Activated CD4-positive, alpha-beta T cell treated with anti-CD3 and anti-CD28 coated beads, Interleukin-2, Interleukin-6, amounts not matched to agents 100 ng/mL and 50 ng/mL, durations not matched to agents 16 hours and 8 hours (primary cell): ENCODE measurements at places on chromosomes 6 and 20.

DNA sequence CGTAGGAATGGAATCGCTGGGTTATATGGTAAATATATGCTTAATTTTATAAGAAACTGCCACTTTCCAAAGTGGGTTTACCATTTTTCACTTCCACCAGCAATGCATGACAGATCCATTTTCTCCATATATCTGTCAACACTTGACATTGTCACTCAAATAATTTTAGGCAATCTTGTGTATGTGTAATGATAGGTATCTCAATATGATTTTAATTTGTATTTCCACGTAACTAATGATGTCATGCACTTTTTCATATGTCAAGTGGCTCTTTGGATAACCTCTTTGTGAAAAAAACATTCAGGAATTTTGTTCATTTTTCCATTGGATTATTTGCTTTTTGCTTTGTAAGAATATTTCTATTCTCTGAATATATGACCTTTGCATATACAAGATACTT, 419.9 kb downstream of the BTBD3 start:
- DNase-seq = no peak

GRCh38 chr6:104483225-104483834, 376.4 kb downstream of the HACE1 start:
- DNase-seq = no peak

DNA sequence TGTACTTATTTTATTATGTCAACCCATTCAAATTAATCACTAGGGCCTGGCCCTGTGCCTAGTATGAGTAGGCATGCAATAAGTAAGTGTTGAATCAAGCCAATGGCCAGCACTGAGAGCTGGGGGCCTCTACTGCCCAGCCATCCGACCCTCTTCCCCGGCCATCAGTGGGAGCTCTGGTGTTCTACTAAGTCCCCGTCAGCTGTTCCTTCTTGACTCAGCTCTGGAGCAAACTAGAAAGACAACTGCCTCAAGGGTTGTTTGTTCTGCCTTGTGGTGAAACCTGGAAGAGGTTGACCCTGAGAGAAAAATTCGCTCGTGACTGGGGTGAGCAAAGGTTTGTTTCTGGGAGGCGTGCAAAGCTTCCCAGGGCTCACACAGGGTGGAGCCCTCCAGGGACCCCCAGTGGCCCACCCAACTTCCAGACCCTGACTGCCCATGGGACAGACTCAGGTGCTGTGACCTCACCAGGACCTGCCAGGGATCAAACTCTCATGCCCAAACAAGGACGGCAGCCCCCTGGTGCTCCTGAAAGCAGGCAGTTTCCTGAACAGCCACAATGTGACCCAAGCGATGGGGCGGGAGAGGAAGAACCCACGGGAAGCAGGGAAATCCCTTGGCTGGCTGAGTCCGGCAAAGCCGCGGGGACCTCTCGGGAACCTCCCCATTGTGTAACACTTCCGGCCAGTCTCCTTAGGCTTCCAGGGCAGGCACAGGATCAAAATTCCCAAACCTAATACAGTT, 50.4 kb downstream of the BANF2 start:
- no peak for DNase-seq

DNA sequence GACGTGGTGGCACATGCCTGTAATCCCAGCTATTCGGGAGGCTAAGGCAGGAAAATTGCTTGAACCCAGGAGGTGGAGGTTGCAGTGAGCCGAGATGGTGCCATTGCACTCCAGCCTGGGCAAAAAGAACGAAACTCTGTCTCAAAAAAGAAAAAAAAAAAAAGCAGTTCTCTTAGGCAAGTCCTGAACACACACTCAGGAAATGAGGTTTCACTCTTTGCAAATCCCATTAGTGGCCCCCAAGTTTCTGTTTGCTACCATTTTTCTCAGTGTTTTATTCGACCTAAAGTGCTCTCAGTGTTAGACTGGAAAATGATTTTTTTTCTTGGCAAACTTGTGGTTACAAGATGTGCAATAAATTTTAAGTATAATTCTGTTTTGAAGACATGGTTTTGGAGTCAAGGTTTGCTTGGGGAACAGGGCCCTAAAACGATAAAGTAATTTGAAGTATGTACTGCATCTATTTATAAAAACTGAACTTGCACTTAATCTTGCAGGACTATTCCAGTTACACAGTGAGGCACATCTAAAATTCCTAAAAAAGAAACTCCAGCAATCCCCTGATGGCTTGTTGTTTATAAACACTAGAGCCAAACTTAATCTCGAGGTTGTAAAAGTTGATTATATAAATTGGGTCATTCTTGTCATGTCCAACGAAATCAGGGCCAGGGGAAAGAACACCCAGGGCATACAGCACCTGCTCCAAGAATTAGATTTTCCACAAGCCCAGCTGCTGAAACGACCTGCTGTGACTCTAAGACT, 42.6 kb downstream of the MAP1LC3A start:
- no peak for DNase-seq

- DNase-seq = peak; percentile 91
Measured at GRCh38 chr6:28589234-28589956, 63.7 kb downstream of the GPX5 start.

- no peak for DNase-seq
Measured at GRCh38 chr20:59153355-59153681, 10.3 kb upstream of the ZNF831 start.

DNA sequence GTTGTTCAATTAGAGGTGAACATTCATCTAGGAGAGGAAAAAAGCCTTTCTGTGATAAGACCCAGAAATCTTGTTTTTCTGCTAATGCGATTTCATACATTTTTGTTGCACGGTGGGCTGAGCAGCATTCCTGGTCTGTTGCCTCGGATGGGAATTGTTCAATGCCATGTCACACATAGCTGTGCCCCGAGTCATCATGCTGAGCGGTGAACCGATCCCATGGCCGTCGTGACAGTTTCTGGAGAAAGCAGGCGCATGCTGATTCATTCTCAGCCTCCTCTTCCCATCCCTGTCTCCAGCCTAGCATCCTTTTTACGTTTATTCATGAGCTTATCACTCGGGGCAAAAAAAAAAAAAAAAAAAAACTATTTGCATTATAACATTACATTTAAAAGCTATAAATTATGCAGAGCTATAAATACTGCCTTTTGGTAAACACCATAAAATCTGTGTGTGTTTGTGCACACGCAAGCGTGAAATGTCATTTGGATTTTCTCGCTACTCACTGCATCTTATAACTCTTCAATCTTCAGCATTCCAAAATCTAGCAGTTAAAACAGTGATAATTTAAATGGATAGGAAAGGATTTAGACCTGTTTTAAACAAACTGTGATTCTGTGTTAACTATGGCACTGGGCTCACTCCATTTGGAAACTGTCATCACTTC, 58.9 kb upstream of the IFNGR1 start:
- DNase-seq = no peak

- no peak for DNase-seq
Measured at GRCh38 chr20:32828029-32828680, 8.4 kb downstream of the MAPRE1 start.

DNA sequence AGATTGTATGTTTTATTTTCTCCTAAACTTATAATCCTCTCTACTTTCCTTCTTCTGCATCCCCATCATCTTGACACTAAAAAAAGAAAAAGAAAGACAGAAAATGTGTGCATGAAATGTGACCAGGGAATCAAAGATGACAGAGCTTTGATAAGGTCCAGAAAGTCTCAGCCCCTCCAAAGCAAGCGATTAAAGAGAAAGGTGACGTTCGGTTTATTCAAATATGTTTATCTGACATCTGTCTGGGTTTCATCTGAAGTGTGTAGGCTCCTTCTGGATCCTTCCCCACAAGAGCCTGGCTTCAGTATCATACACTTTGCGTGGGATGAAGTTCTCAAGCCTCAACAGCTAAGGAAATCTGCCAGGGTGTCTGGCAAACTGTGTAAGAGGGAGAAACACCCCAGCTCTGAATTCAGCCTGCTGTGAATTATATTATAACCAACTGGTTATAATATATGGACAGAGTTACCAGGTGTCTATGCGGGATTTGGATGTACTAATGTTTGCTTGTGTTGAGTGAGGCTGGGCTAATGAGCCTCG, 263.0 kb downstream of the ZNF217 start:
- no peak for DNase-seq

GRCh38 chr20:37007898-37008649, 56.6 kb upstream of the SAMHD1 start:
- DNase-seq = peak; percentile 11

GRCh38 chr6:100078509-100078908, 84.5 kb upstream of the MCHR2 start:
- peak; percentile 10 for DNase-seq

GRCh38 chr6:29112135-29112534, 4.3 kb downstream of the OR2J3 start:
- DNase-seq = no peak

DNA sequence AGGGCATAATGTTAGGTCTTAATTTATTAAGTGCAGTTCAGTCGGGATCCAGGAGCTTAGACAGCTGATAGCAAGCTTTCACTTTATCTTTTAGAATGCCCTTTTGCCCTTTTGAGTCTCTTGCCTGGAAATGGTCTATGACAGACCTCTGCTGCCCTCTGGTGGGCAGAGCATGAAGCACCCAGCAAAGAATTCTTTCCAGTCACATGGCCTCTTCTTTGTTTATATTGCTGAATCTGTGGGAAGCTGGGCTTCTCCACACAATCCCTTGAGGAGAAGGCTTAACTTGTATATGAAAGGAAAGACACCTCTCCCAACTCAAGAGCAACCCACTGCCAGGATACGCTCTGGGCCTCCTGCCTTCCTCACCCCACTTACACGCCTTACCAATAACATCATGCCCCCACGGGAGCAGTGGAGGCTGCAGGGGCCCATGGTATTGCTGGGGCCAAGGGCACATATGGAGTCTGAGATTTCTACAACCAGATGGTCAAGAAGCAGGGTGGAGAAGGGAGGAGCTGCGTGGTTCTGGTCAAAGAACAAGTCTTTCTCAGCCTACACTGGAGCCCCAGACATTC, 20.4 kb downstream of the WFDC3 start:
- peak; percentile 84 for DNase-seq

DNA sequence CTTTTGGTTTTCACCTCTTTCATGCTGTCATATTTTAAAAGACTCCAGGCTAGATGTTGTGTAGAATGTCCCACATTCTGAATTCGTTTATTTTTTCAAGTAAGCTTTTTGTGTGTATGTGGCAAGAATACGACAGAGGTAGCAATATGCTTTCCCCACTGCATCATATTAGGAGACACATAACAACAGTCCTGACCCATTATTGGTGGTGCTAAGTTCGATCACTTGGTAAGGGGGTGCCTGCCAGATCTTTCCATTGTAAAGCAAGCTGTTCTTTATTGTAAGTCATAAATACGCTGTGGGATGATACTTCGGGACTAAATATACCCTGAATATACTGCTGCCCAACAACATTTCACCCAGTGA, 588 bp upstream of the NCOA3 start:
- no peak for DNase-seq

GRCh38 chr6:4585682-4586468, 190.3 kb upstream of the CDYL start:
- DNase-seq = no peak

DNA sequence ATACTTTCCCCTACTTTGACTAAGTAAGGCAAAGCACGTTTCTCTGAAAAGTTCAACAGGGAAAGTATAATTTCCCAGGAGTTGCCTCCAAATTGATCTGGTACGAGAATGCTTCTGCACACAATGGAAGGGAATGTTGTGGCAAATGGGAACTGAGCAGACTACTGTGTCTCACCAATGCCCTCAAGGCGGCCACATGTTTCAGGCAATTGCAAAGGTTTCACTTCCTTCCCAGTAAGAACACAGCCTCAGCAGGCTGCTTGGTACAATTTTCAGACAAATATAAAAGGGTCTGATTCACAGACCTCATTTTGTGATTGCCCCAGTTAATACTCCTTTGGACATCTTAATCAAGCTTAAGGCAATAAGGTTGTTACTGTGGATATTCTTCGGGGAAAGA, 71.2 kb downstream of the KIAA0319 start:
- DNase-seq = no peak

GRCh38 chr20:59471653-59472421, 132.5 kb upstream of the PHACTR3 start:
- DNase-seq = no peak

GRCh38 chr6:169959136-169960002, 207.9 kb downstream of the ERMARD start:
- DNase-seq = peak; percentile 3

GRCh38 chr6:143050509-143050908, 10.2 kb upstream of the AIG1 start:
- no peak for DNase-seq

DNA sequence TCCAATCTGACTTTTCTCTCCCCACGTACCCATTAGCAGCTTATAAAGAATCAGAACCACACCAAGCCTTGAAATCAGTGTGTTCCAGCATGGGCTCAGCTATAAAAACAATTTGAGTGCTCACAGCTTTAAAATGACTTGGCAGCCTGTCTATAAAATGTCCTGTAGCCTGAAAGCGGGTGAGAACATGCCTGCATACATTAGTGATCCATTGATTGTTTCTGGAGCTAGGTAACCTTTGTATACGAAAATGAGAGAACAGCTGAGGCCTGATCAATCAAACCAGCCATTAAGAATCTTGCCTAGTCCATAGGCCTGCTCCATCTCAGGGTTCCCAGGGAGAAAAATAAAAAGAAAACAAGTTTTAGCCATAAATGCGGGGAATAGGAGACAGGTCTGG, 245.8 kb upstream of the SULF2 start:
- no peak for DNase-seq

DNA sequence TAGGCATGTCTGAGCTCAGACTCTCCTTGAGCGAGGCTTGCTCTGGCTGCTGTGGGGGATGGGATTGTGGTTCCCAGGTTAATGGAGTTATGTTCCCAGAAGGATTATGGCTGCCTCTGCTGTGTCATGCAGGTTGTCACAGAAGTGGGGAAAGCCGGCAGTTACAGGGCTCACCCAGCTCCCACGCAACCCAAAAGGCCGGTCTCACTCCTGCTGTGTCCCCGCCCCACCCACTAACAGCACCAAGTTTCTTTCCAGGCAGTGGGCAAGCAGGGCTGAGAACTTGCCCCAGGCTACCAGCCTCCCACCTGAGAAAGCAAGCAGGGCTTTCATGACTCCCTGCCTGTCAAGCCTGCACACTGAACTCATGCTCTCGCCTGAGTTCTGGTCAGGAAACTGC, 750.5 kb downstream of the FRK start:
- no peak for DNase-seq

DNA sequence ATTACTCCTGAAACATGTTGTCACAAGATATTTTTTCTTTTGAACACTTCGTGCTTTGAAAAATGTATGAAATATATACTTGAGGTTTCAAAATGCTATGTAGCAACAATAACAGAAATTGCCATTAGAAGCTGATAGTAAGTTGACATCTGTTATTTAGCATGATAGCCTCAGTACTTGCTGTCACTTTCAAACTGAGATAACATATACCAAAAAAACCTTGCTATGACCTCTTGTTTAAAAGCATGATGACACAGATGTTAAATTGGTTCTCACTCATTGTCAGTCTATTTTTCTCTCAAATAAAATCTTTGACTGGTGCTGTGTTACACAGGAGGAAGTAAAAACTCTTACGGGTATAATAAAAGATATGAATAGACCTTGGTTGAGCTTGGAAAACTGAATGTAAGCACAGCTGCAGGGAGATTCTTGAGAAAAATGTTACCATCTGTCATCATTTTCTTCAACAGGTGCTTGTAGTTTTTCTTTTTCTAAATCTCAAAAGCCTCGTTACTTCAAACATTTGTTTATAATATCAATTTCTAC, 18.6 kb downstream of the MOXD1 start:
- DNase-seq = no peak

GRCh38 chr6:39979461-39980328, 45.4 kb upstream of the MOCS1 start:
- DNase-seq = no peak
